ENCODE measurements at places on chromosomes 12 and 14.

GRCh38 chr12:88520436-88520820, 59.8 kb downstream of the KITLG start:
- no peak for DNase-seq

GRCh38 chr14:23123419-23123818, 4.4 kb upstream of the CEBPE start:
- DNase-seq, result no peak

DNA sequence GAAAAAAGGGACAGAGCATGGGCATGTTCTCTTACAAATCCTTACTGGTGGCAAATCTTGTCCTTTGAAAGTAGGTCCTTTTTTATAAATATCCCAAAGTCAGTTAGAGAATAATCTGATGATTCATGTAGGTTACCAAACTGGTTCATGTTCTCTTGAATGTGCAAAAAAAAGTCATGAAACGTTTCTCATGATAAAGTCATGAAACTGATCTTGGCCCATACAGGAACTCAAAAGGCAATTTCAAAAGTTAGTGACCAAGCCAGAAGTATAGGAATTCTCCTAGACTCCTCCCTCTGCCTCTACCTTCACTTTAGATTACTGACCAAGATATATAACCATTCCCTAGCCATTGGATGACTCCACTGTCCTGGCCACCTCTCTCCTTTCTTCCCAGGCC, 27.3 kb upstream of the SPTSSA start:
- no peak for DNase-seq

- DNase-seq, result no peak
Observed at GRCh38 chr14:99671235-99672224, 12.6 kb upstream of the CYP46A1 start.

Measured in GM18507 (cell line).